ENCODE measurements at places on chromosomes 4 and X.
A peak's percentile ranks its signal among the peaks of the same experiment; 100 is the strongest.

GRCh38 chrX:143165778-143166177 lies 140.1 kb downstream of the SPANXN4 start:
- DNase-seq = no peak

DNA sequence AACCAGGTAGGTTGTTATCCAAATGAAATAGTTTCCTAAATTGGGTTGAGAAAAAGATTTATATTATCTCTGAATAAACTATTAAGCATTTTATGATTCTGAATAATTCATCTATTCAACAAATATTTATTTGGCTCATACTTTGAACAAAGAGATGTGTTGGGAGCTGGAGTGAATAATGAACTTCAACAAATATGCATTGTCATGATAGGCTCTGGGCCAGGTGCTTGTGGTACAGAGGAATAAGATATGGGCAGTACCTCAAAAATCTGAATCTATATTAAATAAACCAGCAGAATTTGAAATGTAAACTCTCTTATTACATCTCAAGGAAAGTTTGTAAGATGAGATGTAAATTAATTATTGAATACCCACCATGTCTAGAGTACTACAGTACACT lies 75.7 kb upstream of the DCLK2 start:
- DNase-seq = no peak

DNA sequence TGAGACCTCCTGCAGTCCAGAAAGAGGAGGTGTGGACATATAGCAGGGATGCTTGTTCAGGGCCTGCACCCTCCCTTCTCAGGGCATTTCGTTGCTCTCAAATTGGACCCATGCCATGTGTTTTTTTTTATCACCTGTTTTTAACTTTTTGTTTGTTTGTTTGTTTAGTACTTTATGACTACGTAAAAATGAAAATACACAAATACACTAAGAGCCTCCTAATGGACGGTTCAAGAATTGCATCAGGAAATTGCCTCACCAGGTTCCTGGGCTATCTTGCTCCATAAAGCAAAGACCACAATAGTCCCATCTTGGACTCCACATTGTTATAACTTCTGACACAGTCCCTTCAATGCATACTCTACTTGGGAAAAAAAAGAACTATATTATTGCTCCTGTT lies 1685.9 kb upstream of the TENM3 start:
- DNase-seq = no peak

DNA sequence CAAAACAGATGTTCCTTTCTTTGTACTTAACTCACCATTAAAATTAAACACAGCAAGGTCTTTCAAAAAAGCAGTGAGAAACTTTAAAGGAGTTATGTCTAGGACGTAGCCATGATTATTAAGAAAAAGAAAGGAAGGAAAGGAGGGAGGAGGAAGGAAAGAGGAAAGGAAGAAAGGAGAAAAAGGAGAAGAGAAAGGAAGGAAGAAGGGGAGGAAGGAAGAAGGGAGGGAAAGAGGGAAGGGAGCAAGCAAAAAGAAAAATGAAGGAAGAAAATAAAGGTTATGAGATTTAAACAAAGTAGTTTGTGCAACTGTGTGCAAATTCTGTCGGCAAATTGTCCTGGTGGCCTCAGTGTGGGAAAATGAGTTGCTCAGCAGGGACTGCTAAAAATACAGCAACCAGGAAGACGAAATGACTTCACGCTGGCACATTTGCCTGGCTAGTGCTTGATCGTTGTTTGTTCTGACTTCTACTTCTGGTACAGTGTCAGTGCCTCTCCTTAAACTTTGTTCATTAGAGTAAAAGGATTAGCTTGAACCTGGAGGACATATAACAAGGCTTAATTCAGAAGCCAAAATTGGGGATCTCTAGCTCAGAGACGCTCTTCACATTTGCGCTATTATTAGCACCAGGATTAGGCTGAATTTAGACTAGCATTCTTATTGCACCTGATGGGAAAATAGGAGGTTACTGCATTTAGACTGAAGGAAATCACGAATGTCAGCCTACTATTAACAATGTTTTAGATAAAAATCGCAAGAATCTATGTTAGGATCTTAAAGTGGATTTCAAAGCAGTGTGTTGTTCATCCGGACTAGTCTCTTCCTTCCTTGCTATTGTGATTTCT lies 81.2 kb downstream of the DCK start:
- no peak for DNase-seq

DNA sequence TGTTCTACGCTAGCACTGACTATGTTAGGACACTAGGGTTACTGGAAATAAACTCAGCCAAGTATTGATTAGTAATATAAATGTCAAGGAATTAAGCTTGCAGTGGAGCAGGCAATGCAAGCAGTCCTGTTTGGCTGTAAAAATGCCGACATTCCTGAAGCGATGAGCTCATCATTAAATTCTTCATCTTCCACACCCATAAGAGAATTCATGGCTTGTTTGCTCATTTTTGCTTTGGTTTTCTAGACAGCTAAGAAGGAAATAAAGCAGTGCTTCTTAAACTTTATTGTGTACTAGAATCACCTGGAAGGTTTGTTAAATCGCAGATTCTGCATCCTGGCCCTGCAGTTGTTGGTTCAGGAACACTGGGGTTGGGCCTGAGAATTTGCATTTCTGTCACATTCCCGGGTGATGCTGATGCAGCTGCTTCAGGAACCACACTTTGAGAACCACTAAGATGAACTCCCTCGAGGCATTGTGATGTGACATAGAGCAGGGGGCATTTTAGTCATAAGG lies 17.8 kb downstream of the ANXA3 start:
- DNase-seq = no peak

DNA sequence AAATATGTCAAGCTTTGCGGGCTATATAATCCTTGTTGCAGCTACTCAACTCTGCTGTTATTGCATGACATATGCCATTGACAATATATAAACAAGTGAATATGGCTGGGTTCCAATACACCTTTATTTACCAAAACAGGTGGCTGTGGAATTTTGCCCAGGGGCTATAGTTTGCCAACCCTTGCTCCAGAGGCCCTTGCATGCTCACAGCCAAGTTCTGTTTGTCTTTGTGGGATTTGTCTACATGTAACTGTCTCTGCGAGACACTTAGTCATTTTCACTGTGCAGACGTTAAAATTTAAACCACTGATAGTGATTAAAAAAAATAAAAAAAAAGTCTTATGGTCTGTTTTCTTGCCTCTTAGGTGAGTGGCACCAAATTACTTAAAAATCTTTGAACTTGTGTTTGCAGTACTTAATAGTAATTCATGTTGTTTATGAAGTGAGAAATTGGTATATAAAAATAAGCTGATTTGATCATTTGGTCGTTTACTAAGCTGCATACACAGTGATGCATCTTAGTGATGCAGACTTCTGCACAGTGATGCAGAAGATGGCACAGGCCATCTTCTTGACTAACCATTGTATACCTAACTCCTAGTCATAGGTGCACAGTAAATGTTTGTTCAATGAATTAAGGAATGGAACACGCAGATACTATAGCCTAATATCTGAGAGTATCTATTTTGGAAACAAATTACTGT lies 170.9 kb downstream of the FRMPD4 start:
- no peak for DNase-seq

DNA sequence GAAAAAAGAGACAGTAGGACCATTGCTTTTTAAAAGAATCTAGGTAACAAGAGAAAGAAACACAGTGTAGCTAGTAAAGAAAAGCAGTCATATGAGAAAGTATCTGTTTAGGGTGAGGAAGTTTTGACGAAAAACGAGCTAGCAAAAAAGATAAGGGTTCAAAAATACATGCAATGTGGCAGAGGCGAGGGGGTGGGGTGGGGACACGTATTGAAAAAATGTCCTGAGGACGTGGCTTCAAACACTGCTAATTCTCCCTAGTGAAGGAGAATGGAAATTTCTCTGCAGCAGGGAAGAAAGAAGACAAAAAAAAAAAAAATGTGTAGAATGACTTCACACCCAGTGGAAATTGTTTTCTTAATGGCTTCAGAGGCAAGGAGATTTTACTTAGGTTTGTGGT lies 856.4 kb upstream of the INTU start:
- no peak for DNase-seq

- DNase-seq = no peak
These were observed 127.2 kb downstream of the ARHGEF9 start for GRCh38 chrX:63657821-63658220.

DNA sequence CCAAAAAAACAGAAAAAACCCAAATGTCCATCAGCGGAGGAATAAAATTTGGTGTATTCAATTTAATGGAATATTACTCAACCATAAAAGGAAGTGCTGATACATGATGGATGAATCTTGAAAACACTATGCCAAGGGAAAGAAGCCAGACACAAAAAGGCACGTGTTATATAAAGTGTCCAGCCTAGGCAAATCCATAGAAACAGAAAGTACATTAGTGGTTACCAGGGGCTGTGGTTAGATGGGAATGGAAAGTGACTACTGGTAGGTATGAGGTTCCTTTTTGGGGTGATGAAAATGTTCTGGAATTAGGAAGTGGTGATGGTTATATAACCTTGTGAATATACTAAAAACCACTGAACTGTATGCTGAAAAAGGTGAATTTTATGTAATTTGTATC lies 3.5 kb upstream of the CDKL2 start:
- no peak for DNase-seq

DNA sequence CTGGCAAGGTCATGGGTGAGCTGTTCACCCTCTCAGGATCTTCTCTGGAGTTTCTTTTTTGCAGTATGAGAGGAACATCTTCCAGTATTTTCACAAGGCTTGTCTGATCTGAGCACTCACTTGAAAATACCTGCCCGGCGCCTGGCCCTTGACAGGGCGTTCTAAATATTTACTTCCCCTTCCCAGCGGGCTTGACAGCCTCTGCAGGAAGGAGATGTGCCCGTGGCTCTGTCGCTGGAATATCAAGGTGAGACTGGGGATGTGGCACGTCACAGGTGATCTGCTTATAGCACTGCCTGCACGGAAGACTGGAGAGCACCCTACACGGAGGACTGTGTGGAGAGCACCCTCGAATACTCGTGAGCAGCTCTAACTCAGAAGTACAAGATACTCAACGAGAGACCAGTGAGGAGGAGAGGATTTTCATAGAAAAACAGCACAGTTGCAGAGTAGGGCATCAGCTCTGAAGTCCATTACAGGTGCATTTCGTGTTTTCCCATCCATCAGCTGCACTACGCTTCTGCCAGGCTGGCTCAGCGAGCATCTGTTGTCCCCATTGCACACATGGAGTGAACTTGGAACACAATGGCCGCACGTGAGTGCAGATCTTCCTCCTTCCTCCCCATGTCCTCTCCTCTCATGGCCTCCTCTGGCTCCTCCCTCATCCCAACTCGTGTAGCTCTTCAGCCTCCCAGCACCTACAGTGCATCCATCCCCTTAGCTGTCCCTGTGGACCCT lies 32.1 kb downstream of the ZBTB49 start:
- no peak for DNase-seq

GRCh38 chrX:35098419-35098818 lies 155.8 kb downstream of the FAM47B start:
- DNase-seq = no peak

DNA sequence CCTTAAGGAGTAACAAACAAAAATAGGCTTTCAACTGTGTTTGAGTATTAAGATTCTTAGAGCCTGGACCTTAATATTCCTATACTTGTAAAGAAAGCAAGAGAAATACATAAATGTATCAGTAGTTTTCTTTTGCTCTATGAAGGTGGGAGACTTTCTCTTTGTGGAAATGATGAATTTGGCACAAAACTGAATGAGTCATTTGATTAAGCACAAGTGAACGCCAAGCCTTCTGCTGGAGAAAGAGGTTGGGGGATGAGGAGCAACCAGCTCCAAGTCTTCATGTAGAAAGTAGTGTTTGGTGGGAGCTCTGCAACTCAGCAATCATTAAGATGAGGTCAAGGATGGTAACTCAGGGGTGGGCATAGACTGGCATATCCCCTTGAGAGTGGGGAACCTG lies 49.6 kb downstream of the MEPE start:
- no peak for DNase-seq

DNA sequence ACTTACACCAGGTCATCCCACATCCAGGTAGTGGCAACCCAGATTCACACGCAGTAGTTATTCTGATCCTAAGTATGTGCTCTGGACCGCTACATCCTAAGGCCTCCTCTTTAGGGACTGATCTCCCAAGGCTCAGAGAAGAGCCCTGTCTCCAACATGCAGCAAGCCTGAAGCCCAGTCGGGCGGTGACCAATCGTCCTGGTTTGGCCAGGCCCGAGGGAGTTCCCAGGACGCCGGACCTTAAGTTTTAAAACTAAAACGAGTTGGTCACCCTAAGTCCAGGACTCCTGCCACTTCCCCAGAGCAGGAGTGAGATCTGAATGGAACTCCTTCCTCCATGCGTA lies 385 bp downstream of the LYAR start:
- no peak for DNase-seq

DNA sequence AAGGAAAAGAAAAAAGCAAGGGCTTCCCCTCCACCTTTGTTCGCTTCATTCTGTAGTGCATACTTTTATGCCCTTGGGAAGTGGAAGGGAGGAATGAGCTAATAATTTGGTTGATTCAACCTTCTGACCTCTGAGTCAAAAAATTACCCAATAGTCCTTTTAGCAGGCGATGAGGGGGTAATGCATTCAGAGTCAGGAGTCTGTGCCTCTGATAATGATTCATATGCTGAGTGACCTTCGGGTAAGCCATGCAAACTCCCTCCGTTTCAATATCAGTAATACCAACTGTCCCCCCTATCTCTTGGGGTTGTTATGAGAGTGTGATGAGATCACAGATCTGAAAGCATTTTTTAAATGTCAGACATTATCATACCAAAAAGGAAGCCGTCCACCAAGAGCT lies 41.6 kb upstream of the ACSL4 start:
- DNase-seq = no peak

GRCh38 chrX:129540722-129541184 lies 694 bp downstream of the OCRL start:
- peak; percentile 9 for DNase-seq

- no peak for DNase-seq
These were observed 66.4 kb downstream of the PRKG2 start for GRCh38 chr4:81148576-81148975.

DNA sequence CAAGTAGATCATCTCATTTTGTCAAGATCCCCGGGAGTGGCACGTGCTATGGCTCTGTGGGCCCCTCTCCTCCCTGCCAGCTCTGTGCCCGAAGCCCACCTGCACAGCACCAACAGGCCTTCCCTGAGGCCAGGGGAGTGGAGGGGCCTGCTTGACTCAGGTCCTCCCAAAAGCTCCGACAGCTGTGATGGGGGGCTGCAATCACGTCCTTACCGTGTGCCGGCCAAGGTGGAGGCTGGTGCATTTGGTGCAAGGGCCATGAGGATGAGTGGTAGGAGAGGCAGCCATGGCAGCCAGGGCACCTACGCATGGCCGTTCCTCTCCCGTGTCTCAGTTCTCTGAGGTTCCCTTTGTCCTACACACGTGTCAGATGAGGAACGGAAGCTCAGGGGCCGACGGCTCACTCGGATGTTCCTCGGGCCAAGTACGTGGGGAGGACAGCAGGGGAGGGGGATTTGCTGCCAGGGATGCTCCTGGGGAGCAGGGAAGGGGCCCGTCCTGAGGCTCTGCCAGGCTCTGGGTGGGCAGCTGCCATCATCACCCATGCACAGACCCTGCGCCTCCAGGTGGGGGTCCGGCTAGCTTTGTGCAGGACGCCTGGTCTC lies 95.8 kb downstream of the HMX1 start:
- DNase-seq = no peak

- no peak for DNase-seq
These were observed 618 bp downstream of the BEND4 start for GRCh38 chr4:42151568-42152506.

Data from substantia nigra (tissue), 51 donors.